Activated CD4-positive, alpha-beta T cell treated with anti-CD3 and anti-CD28 coated beads, Interleukin-2, amount 50 U/mL, for 4 hours (primary cell): ENCODE measurements at places on chromosomes 1 and 21.

DNA sequence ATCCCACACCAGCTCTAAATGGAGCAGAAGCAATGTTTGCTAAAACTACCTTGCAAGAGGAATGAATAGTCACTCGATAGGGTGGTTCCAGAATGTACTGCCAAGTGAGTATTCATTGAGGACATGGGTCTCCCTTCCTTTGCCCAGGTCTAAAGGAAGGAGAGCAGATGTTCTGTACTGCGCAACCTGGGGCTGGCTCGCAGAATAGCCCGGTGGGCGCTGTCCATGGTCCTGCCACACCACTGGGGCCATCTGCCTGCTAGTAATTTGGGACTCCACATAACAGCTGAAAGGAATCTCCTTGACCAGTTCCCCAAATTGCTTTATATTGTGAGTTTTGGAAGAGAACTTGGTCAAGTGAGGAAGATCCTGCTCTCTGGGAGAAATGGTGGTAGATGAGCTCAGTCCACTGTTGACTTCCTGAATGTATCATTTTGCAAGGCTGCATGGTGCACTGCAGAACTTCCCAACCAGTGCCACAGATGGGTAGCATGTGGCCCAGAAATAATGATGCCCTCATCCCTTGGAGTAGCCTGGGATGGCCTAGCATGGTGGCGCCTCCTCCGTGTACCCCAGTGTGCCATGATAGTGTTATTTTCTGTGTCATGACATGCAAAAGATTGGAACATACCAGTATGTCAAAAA is 5.7 kb downstream of the SLC6A17 start:
- DNase-seq: peak; percentile 12

- DNase-seq: no peak
Measured at GRCh38 chr1:197041486-197042353, 25.3 kb downstream of the F13B start.

DNA sequence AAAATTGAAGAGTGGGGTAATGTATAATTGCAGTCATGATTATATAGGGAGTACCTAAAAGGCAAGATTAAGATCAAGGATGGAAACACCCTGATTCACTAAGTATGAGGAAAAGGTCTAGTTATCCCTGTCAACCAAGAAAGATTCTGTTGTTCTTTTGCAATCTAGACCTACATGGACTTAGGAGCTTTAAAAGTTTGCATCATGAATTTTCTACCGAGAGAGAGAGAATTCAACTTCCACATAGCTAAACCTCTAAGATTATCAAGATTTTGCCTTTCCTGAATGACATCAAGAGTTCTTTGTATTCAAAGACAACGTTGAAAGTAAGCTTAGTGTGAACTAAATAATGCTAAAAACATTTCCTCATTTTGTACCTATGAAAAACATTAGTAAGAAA is 78.8 kb upstream of the RBM34 start:
- no peak for DNase-seq

GRCh38 chr1:29532751-29533150 is 296.4 kb downstream of the PTPRU start:
- DNase-seq: no peak

- DNase-seq: no peak
Measured at GRCh38 chr21:16797966-16798365, 714.9 kb upstream of the CXADR start.

- DNase-seq: no peak
Measured at GRCh38 chr1:53127546-53127945, 14.9 kb downstream of the SLC1A7 start.

DNA sequence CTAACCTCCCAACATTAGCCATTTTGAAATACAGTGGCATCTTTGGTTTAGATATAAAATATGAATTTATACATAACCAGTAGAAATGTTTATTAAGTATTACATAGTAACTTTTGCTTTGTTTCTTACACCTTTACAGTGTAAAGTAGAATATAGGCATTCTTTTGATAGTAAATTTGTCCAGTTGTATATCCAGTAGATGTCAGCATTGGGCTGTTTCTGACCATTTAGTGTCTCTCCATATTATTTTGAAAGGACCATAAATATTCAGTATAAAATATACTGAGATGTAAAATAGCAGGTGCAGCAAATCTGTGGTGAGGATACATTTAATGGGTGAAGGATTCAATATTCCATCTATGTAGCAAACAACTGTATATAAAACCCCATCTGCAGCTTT is 115.8 kb upstream of the ZRANB2 start:
- no peak for DNase-seq

DNA sequence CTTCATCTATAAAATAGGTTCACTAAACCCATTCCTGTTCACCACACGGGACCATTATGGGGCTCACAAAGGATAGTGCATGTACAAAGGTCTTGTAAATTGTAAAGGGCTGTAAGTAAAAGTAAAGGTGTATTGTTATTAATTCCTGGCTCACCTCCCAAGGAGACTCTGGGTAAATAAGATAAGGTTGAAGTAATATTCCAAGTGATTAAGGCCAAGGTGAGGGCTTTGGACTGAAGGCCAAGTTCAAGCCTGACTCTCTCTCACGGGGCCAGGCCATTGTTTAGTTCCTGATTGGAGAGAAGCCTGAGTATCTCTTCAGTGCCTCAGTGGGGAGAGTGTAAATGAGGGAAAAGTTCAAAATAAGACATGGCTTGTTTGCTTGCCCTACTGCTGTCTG is 19.5 kb upstream of the ZFYVE9 start:
- no peak for DNase-seq

DNA sequence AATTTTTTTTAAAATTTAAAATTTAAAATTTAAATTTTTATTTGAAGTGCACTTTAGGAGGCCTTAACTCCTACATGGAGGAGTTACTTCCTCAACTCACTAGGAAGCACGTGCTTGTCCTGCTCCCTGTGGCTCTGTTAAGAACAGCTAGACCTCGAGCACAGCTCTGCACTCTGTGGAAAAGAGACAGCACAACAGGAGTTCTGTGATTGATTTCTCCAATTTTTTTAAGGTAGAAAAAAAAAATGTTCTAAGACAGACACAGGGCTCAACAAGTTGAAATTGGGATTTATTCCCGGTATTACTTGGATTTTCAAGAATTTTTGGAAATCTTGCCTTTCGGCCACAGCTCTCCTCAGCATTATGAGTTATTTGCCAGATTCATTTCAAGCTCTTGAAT is 356.6 kb upstream of the LYPLAL1 start:
- DNase-seq: no peak

- DNase-seq: no peak
Measured at GRCh38 chr21:30880914-30881313, 466 bp downstream of the KRTAP11-1 start.

DNA sequence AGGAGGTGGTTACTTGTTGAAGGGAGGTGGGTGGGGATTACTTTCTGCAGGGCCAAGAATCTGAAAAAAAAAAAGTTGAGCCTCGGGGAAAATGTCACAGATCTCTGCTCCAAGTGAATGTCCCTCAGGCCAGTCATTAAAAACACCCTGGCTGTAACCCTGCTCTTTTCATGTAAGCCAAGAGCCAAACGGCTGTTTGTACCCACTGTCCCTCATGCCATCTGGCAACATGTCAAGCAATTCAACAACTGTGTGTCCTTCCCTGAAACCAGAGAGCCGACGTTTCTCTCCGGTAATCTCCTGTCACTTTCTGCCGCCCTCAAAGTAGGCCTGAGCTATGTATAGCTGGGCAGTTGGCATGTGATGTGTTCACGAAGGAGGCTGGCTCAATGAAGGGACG is 14.7 kb downstream of the CASQ2 start:
- DNase-seq: no peak

DNA sequence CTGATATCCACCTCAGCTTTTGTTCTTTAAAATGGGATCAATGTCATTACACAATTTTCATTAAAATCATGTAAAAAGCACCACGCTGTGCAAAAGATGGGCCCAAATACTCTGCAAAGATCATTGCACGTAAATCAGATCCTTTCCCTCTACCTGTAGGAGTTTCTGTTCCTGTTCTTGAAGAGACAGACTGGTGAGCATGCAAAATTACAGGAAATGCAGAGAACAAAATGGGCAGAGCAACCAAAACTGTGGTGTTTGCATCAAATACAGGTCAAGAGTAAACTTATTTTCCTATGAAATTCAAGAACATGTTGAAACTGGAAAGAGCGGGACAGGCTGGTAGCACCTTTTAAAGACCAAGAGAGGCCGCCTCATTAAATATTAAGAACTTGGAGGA is 294.9 kb upstream of the ADGRL2 start:
- DNase-seq: no peak

DNA sequence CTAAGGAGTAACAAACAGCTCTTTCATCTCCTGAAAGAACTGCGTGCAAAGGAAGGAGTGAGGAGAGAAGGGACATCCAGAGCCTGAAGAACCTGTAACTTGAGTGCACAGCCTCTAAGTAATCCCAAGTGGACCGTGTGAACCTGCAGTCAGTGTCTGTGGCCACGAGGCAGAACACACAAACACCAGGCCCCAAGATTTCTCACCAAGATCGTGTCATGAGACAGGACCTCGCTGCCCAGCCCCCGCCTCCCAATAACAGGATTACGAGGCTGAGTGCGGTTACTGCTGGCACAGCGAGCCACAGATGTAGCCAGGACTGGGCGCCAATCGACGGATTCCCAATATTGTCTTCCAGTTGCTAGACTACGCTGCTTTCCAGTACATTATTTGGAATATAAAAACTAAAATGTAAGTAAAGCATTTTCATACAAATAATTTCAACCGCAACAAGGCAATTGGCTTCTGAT is 101.3 kb upstream of the SLC25A33 start:
- DNase-seq: no peak

DNA sequence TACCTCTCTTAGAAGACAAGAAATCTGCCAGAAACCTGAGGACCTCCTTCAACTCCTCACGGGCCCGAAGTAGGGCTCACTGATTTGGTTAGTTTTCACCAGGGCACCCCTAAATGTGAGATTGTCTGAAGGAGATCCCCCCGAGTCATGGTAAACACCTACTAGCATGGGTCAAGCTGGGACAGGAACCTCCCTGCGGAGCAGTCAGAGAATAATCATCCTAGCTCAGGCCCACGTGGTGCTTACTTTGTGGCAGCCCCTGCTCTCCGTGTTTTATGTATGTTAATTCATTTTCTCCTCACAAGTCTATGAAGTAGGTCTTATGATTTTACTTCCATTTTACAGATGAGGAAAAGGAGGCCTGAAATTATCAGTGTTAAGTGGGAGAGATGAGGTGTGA is 138.2 kb downstream of the NTPCR start:
- no peak for DNase-seq

- DNase-seq: no peak
Measured at GRCh38 chr1:8371372-8371991, 53.6 kb downstream of the SLC45A1 start.

DNA sequence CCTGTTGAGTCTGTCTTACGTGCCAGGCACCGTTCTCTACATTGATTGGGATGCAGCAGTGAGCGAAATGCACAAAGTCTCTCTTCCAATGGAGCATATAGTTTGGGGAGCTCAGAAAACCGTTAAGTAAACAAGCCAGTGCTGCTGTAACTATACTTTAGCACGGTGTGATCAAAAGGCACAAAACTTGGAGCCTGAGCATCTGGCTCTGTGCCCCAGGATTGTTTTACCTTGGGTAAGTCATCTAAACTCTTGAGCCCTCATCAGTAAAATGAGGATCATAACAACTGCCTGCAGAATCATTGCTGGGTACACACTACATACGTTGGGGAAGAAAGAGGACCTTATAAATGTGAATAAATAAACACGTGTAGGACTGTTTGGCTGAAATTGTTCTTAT is 1.8 kb downstream of the HHIPL2 start:
- no peak for DNase-seq

DNA sequence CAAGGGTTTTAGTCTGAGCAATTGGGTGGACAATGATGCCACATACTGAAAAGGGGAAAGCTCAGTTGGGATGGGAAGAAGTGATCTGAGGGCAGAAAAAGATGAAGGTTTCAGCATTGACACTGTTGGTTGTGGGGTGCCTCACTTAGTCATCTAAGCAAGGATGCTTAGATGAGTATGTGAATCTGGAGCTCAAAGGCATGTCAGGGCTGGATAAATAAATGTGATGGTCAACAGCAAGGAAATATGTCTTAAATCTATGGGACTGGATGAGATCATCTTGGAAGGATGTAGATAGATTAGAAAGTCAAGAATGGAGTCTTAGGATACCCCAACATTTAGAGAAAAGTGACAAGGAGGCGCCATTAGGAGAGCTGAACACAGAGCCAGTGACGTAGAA is 114.6 kb downstream of the ZBTB18 start:
- no peak for DNase-seq

DNA sequence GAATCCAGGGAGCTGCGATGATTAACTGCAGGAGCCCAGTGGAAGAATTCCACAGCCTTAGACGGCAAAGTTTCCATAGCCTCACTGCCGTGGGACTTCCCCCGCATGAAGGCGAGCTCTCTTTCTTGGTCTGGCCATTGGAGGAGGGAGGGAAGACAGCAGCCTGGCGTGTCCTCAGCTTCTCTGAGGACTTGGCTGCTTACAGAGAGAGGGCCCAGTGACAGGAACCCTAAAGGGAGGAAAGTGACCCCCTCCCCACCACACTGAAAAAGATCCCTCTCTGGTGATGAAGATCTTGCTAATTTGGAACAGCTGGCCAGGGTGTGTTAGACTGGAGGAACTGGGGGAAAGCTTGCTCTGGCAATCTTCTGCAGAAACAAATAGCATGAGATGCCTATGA is 41.0 kb downstream of the ATP2B4 start:
- DNase-seq: no peak

DNA sequence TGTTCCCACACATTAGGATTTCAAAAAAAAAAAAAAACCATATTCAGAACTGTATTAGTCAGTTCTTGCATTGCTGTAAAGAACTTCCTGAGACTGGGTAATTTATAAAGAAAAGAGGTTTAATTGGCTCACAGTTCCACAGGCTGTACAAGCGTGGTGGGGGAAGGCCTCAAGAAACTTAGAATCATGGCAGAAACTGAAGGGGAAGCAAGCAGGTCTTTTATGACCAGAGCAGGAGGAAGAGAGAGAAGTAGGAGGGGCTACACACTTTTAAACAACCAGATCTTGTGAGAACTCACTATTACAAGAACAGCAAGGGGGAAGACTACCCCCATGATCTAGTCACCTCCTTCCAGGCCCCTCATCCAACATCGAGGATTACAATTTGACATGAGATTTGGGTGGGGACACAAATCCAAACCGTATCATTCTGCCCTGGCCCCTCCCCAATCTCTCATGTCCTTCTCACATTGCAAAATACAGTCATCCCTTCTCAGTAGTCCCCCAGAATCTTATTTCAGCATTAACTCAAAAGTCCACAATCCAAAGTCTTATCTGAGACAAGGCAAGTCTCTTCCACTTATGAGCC is 51.8 kb downstream of the POU2F1 start:
- no peak for DNase-seq

DNA sequence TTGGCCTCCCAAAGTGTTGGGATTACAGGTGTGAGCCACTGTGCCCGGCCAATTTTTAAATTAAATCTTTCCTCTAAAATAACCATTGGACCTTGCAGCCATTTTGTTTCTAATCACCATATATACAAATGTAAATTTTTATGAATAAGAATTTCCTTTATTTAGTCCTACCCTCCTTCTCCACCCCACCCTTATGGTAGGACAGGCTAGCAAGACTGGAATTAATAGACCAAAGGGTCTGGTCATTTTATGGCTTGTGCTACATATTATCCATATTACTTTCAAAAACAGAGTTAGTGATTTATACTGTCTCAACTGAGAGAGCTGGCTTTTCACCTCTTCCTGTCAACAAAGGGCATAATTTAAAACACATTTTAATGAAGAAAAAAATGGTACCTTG is 26.5 kb downstream of the L1TD1 start:
- no peak for DNase-seq

GRCh38 chr1:166197141-166197540 is 30.3 kb upstream of the FAM78B start:
- no peak for DNase-seq
